Stimulated activated CD8-positive, alpha-beta memory T cell treated with anti-CD3 and anti-CD28 coated beads, Interleukin-15, amount 100 ng/mL, for 24 hours (primary cell): ENCODE measurements at places on chromosomes 4 and X.

DNA sequence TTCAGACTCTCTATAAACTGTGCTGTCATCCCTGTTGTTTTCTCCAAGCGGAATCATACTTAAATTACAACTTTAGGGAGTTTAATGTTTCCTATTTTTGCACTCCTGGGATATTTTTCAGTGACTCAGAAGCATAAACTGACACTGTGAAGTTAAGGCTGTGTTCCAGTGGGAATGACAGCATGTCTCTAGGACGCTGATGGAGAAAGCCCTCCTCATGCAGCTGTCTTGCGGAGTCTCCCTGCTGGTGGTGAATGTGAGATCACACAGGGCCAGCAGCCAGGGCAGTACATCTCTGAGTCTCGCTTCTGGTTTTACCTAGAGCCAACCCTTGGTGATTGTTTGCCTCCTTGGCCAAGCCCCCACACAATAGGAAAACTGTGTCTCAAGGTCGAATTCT, 53.3 kb downstream of the NFKB1 start:
- DNase-seq, result no peak

GRCh38 chr4:108336076-108336475, 167.3 kb upstream of the LEF1 start:
- no peak for DNase-seq

GRCh38 chrX:41708486-41708885, 15.5 kb upstream of the GPR82 start:
- no peak for DNase-seq

GRCh38 chrX:24858004-24858746, 157.6 kb downstream of the ARX start:
- no peak for DNase-seq

- DNase-seq, result no peak
Measured at GRCh38 chr4:77268108-77268507, 111.1 kb downstream of the CCNG2 start.

DNA sequence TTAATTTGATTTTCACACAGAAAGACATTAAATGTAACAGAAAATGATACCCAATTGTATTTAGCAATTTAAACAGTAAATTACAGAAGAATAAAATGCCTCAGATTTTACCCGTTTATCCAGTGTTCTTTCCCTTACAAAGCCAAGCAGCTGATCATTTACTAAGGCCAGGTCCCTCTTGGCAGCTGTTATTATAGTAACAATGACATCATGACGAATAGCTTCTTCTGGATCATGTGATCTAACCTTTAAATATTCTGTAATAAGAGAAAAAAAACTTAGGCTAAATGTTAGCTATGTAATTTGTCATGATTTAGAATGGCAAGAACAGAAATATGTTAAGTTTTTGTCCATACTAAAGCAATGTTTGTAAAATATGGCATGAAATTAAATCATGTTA, 69.4 kb downstream of the PDS5A start:
- DNase-seq, result no peak

- no peak for DNase-seq
Measured at GRCh38 chr4:8283161-8283560, 13.6 kb downstream of the HTRA3 start.

DNA sequence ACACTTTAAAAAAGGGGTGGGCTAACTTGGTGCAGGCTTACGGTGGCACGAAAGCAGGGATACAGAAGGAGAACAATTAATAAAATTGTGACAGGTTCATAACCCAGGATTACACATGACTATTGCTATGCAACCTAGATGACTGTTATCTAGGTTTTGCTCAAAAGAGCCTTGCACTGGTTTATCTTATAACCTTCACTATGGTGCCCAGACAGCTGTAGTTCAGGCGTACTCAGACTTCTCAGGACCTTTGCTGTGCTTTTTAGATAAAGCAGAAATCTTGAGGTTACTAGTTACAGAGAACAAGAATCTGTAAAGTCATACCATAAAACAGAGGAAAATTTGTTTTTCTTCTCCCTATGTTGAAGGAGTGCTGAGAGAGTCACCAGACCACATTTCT, 44.4 kb downstream of the UGT2A3 start:
- no peak for DNase-seq

- no peak for DNase-seq
Measured at GRCh38 chrX:130174937-130175336, 3.2 kb downstream of the RAB33A start.

DNA sequence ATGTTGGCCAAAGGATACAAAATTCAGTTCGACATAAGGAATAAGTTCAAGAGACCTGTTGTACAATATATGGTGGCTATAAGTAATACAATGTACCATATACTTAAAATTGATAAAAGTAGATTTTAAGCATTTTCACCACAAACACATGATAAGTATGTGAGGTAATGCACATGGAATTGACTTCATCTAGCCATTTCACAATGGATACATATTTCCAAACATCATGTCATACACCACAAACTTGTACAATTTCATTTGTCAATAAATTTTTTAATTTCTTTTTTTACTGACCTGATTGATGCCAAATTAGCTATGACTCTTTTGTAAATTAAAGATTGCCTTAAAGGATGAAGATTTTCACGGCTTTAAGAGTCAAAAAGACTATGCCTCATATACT, 103.1 kb upstream of the VCX2 start:
- no peak for DNase-seq

DNA sequence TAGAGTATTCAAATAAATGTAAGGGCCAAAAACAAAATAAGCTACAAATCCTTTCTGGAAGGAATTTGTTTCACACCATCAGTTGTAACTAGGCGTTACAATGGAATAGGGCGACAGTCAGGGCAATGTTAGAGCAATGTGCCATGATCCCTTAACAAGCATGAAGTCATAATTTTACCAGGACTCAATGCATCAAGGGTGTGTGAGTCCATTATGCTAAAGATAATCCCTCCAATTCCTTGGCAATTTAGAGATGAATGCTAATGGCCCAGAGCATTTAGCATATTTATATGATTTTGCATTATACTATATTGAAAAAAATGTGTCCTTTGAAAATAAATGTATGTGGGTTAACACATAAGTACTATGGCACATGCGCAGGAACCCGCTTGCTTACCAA, 73.1 kb downstream of the GRIA2 start:
- no peak for DNase-seq

DNA sequence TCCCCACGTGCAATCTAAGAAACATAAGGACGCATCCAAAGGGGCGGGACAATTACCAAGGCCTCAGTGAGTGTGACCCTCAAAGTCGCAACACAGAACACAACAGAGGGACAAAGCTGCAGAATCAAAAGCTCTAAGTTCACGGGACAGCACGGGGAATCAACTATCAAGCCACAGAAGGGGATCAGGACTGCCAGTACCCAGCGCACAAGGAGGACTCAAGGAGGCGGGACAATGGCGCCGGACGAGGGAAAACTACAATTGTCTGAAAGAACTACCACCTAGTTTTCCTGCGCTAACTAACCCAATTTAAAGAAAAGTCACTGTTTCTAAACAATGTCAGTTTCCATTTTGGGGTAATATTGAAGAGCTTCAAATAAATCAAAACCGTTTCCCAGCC, 1.3 kb downstream of the FAM53A start:
- no peak for DNase-seq
